ENCODE measurements at places on chromosomes 2 and 18.

DNA sequence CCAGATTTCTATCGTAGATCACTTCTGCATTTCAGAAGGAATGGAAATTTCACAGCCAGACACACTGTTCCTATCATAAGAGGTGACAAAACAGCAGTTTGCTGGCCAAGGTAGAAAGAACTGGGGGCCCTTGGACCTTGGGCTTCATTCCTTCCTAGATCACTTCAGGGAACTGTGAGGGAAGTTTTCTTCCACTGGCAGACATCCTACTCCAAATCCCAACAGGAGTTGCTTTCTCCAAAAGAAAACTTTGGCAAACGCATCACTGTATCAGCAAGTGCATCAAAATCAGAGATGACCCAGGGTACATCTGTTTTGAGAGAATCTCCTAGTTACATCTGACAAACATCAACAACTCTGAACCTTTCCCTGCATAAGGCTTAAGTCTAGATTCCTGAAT, 348.4 kb upstream of the KLHL29 start:
- DNase-seq, result no peak

DNA sequence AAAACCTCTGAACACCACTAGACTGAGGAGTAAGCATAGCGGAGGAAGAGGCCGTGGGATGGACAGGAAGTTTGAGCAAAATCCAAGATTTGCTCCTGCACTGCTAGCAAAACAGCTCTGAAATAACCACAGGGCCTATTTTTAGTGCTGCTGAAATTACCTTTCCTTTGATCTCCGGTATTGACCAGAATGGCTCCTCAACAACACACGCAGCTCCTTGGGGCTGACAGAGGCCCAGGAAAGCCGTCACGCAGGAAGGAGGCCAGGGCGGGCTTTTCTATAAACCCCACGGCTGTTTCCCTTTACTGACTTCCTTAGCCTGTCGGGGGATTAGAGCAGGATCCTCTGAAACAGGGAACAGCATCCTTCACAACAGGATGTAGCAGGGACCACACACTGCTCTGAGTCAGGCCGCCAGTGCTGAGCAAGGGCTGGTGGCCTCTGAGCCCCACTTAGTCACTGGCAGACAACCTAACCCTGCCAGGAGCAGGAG, 80.8 kb upstream of the LCLAT1 start:
- DNase-seq, result no peak

- DNase-seq, result no peak
Measured at GRCh38 chr18:48667276-48668254, 128.7 kb downstream of the CTIF start.

GRCh38 chr2:74168739-74169138, 9.9 kb downstream of the MOB1A start:
- DNase-seq, result no peak

DNA sequence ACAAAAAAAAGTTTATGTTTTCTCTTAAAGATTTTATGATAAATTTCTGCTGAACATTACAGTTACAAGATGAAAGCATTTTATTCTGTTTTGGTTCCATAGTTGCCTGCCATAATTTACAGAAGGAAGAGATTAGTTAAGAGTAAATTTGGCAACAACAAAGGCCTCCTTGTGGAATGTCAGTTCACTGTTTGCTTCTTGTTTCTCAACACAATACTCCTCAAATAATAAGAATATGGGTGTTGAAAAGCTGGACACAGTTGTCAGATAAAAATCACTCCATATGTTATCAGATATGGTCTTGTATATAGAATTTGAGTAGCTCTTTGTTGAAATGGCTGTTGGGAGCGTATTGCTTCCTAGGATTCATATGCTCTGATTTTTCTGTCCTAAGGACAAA, 359.5 kb downstream of the CPS1 start:
- no peak for DNase-seq

- no peak for DNase-seq
Measured at GRCh38 chr2:147250652-147251356, 594.0 kb upstream of the ACVR2A start.

- DNase-seq, result no peak
Measured at GRCh38 chr2:200422071-200422470, 87.8 kb downstream of the KCTD18 start.

DNA sequence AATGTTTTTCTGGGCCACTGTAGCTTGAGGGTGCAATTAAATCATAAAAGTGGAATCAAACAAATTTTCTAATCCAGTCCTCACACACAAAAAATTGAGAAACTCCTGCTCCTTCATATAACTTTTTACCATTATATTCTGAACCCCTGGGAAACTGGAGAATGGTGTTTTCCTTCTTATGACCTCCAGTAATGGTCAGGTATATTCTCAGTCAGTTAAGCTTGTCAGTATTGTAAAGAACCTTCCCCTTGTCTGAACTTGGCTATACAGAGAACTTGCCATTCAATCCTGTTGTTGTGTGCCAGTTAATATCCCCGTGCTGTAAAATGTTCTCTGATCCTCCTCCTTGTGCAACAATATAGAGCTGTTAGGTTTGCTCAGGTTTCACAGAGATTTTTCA, 39.5 kb downstream of the ZNF804A start:
- DNase-seq, result no peak

- peak; percentile 95 for DNase-seq
Measured at GRCh38 chr2:29108225-29108624, 7.0 kb upstream of the CLIP4 start.

DNA sequence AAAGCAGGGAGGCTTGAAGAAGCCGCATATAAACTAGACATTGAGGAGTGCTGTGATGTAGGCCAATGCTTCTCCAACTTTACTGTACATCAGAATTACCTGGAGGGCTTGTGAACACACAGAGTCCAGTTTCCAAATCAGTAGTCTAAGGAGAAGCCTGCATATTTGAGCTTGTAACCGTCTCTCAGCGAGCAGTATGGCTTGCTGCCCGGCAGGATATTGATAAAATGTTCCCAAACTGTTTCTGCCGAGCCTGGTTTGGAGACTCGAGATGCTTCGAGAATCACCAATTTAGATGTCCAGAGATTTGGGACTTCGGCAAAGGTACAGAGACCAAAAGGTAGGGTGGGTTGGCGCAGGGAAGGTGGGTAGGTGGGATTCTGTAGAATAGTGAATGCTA, 11.0 kb upstream of the RAB31 start:
- DNase-seq, result no peak

- DNase-seq, result peak; percentile 24
Measured at GRCh38 chr18:31741097-31741735, 19.5 kb downstream of the SLC25A52 start.

- DNase-seq, result no peak
Measured at GRCh38 chr18:24173997-24174396, 35.1 kb downstream of the CABYR start.

DNA sequence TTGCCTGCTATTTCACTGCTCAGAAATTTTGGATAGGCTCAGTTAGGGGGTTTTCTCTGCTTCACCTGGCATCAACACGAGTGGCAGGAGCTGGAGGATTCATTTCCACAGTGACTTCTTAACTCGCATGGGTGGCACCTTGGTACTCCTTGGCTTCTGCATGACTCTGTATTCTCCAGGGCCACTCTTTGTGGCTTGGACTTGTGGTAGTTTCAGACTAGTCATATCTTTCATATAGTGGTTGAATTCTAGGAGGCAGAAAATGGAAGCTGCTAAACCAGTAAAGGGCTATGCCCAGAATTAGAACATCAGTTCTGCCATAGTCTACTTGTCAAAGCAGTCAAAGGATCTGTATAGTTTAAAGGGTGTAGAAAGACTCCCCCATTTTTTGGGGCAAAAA, 6.8 kb downstream of the MAIP1 start:
- no peak for DNase-seq

GRCh38 chr18:55912919-55913318, 324.9 kb upstream of the TCF4 start:
- DNase-seq, result no peak

DNA sequence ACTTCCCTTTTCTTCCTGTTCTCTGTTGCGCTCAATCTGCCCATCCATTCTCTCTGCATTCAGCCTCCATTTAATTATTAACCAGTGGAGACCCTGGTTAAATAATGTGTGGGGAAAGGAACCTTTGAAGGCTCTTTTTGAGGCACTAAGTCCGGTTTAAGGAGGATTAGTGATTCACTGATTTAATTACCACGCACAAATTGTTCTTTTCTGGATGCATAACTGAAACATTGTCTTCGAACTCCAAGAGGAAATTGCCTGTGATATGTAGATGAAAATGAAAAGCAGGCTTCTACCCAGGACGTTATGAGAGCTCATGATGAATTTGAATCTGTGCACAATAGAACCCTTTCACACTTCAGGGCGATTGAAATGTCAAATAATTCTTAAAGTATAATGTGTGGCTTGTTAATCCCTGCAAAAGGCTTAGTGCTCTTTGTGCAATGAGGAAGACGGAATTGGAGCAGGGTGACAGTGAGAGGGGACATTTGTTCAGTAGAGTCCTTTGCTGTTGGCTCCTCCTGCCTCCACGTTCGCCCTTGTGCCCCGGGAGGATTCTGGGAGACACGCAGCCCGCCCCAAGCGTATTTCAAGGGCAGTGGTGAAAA, 51.1 kb upstream of the ZNF236 start:
- DNase-seq, result peak; percentile 97

- DNase-seq, result no peak
Measured at GRCh38 chr18:31426021-31426420, 21.5 kb upstream of the DSG3 start.

DNA sequence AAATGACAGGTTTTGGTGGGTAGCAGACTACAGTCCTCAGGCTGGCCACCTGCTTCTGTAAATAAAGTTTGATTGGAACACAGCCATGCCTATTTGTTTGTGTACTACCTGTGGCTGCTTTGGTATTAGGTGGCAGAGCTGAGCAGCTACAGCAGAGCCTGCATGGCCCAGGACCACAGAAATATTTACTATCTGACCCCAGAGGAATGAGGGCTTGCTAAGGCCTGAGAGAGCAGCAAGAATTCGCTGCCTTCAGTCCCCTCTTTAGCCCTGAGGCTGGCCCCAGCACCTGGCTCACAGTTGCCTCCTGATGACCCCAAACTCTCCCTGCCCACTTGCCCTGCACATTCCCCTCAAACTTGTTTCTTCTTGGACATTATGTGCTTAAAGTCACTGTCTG, 32.5 kb downstream of the POLR1A start:
- no peak for DNase-seq

- DNase-seq, result no peak
Measured at GRCh38 chr2:170284205-170284604, 106.3 kb downstream of the MYO3B start.

- DNase-seq, result no peak
Measured at GRCh38 chr2:181319286-181319685, 137.9 kb upstream of the ITGA4 start.

- no peak for DNase-seq
Measured at GRCh38 chr2:171216631-171217030, 55.9 kb upstream of the TLK1 start.

DNA sequence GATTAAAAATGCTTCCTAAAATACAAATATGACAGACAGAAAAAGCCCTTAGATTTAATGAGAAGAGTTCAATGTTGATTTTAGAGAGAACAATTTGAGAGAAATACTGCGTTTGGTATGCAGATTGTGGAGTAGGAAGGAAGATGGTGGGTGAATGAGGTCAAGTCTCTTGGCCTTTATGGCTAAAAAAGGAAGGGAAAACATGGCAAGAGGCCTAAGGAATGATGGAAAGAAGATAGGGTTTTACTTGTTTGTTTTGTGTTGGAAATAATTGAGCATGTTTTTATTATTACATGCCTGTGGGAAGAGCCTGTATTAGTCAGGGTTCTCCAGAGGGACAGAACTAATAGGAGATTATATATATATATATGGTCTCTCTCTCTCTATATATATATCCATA, 318.1 kb downstream of the TRIB2 start:
- DNase-seq, result no peak

- DNase-seq, result no peak
Measured at GRCh38 chr18:27556741-27557140, 371.6 kb upstream of the CHST9 start.

DNA sequence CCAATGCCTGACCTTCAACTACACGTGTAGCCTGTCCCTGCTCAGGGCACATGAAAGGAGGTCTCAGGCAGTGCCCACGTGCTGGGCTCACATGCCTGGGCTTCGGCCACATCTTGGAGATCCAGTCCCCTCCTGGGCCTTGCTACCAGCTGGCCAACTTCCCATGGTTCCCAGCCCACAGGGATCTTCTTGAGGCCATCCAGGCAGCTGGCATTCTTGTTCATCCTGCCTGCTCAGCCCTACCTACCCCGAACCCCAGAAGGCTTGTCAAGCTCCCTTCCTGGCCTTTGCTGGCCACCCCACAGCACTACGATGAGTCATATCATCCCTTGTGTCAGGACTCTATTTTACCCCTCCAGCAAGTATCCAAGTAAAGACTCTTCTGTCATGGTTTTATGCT, 97.1 kb downstream of the ZBTB7C start:
- DNase-seq, result no peak

GRCh38 chr2:39981883-39982311, 202.8 kb upstream of the THUMPD2 start:
- DNase-seq, result no peak

GRCh38 chr2:30997979-30998378, 140.3 kb downstream of the GALNT14 start:
- no peak for DNase-seq

DNA sequence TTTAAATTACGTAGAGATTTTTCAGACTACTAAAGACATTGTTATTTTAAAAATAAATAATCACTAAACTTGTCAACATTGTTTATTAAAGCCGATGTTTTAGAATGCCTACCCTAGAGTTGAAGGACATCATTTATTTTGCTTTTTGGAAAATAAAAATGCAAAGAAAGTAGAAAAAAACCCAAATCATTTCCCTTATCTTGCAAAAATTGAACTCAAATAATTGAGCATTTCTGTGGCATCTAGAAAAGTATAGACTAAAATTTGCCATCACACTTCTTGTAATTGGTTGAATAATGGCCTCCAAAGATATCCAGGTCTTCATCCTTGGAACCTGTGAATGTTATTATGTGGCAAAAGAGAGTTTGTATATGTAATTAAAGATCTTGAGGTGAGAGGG, 9.7 kb upstream of the NEDD4L start:
- DNase-seq, result no peak

GRCh38 chr2:23124214-23124750, 260.7 kb upstream of the KLHL29 start:
- no peak for DNase-seq

DNA sequence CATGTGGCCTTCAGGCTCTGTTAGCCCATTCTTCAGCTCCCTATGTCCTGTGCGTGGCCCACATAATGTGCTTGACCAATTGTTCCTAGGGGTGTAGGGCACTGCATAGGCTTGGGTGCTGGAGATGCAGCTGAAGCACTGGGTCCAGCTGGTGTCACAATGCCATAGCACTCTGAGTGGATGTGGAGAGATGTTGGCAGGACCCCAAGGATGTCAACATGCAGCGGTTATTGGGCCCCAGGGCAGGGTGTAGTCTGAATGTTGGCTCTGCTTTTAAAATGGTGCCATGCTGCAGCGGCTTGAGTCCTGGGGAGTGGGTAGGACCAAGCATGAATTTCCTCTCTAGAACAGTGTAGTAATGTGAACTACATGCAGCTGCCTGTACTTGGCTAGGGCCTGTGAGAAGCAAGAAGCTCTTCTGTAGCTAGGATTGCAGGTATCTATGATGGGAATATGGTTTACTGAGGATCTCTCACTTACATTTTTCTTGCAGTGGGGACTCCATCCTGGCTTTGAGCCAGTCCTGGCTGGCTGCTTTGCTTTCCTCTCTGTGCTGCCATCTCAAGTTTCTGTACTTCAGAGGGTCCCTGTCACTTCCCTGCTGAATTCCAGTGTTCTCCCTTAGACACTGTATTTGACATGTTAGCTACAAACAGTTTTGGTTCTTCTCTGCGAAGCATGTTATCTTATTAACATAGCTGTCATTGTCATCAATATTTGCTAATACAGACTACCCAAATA, 148.4 kb downstream of the CSRNP3 start:
- DNase-seq, result no peak

Data from foreskin melanocyte (primary cell).